Endothelial cell (in vitro differentiated cells): ENCODE measurements at places on chromosomes 11 and 22.

DNA sequence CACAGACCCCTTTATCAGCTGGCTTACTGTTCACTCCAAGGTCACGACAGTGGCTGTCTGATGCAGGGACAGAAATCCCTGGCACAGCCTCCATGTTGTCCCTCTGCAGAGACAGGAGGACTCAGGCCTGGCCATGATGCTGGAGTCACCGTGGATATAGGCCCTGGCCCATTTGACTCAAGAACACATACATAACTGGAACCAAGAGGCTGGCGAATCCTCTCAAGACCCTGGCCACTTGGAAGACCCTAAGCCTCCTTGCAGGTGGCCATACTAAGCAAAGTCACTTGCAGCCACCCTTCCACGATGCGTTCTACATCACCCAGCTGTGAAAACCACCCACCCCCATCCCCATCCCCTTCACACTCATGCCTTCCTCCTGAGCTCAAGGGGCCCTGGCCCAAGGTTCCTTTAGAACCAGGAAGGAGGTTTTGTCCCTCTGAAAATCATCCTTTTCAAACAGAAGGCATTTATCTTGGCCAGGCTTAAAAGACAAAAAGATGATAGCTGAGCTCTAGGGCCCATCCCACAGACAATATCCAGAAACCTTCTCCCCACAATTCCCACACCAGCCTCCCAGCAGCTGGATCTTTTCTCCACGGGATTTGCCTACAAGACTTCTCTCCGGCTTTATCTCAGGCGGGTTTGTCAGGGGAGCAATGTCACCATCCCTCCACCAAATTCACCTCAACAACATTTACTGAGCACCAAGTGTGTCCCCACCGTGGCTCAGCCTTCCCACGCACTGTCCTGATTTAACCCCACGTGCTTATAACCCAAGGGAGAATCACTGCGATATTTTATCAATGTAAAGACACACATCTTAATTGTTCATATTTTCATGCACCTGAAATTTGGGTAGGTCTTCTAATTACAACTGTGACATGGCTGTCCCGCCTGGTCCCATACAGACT, 123.4 kb upstream of the SERPIND1 start:
- peaks cover 4% of the 10 kb centered on the region for H3K36me3 ChIP-seq
- H3K4me1 ChIP-seq, result peaks cover 7% of the 10 kb centered on the region
- peak overlapping the region; percentile 5 for H3K4me3 ChIP-seq
- no peak overlapping the region for H3K27ac ChIP-seq

GRCh38 chr22:31100762-31101525, 6.4 kb downstream of the SELENOM start:
- no peak overlapping the region for H3K27ac ChIP-seq
- peak overlapping the region; percentile 37 for H3K4me3 ChIP-seq
- peaks cover 49% of the 10 kb centered on the region for H3K36me3 ChIP-seq
- H3K4me1 ChIP-seq, result peaks cover 36% of the 10 kb centered on the region

GRCh38 chr11:111347002-111347722, 31.9 kb downstream of the POU2AF1 start:
- no peak overlapping the region for H3K4me3 ChIP-seq
- H3K36me3 ChIP-seq, result no peaks in the 10 kb centered on the region
- no peak for DNase-seq
- no peaks in the 10 kb centered on the region for H3K4me1 ChIP-seq
- no peaks in the 10 kb centered on the region for H3K27me3 ChIP-seq

GRCh38 chr11:14075118-14076078, 112.9 kb downstream of the SPON1 start:
- peaks cover 38% of the 10 kb centered on the region for H3K4me1 ChIP-seq
- H3K4me3 ChIP-seq, result no peak overlapping the region
- no peak for DNase-seq
- H3K27ac ChIP-seq, result no peak overlapping the region
- peaks cover 4% of the 10 kb centered on the region for H3K36me3 ChIP-seq

GRCh38 chr22:39290724-39291161, 28.7 kb downstream of the RPL3 start:
- no peak overlapping the region for H3K4me3 ChIP-seq
- no peak for DNase-seq
- H3K27ac ChIP-seq, result no peak overlapping the region
- peaks cover 13% of the 10 kb centered on the region for H3K4me1 ChIP-seq

DNA sequence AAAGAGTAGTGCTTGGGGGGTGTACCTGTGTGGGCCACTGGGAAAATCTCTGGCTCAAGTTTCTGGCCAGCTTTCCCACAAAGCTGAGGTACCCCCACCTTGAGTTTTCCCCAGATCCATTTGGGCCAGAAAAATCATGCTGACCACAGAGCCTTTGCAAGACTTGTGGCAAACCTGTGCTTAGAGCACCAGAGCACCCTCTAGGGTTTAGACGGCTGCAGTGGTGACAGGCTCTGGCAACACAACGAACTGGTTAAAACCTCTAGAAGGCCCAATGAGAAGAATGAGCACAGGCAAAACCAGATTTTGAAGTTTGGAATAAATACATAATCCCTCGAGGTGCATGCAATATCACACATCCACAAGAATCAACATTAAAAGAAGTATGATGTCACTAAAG, 290.7 kb upstream of the FOLH1 start:
- H3K4me1 ChIP-seq, result no peaks in the 10 kb centered on the region
- peaks cover 2% of the 10 kb centered on the region for H3K27me3 ChIP-seq
- no peak for DNase-seq
- no peaks in the 10 kb centered on the region for H3K36me3 ChIP-seq
- no peak overlapping the region for H3K27ac ChIP-seq

DNA sequence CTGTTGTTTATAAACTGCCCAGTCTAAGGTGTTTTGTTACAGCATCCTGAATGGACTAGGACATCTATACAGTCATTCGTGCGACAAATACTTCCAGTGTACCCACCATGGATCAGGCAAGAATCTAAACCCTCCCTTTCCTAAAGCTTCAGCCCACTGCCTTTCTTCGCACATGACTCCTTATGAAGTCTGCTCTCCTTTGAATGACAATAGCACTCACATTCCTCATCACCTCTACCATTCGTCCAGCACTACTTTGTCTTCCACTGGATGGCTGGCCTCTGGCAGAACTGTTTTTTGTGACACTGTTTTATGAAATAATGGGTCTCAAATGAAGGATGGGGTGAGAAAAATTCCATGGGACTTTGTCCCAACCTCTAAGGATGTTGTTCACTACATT, 89.8 kb upstream of the LIN7C start:
- H3K4me3 ChIP-seq, result no peak overlapping the region
- no peak for DNase-seq
- no peaks in the 10 kb centered on the region for H3K36me3 ChIP-seq

GRCh38 chr11:130854483-130854882, 61.8 kb downstream of the SNX19 start:
- H3K27ac ChIP-seq, result no peak overlapping the region
- no peak for DNase-seq
- H3K27me3 ChIP-seq, result peaks cover 2% of the 10 kb centered on the region

GRCh38 chr11:46332093-46332567, 15.1 kb upstream of the DGKZ start:
- peaks cover 20% of the 10 kb centered on the region for H3K27me3 ChIP-seq
- H3K27ac ChIP-seq, result peak overlapping the region; percentile 9
- H3K4me1 ChIP-seq, result peaks cover 30% of the 10 kb centered on the region
- no peak for DNase-seq
- H3K4me3 ChIP-seq, result peak overlapping the region; percentile 43

- H3K36me3 ChIP-seq, result no peaks in the 10 kb centered on the region
- no peaks in the 10 kb centered on the region for H3K27me3 ChIP-seq
- no peak overlapping the region for H3K4me3 ChIP-seq
- H3K4me1 ChIP-seq, result no peaks in the 10 kb centered on the region
- H3K27ac ChIP-seq, result no peak overlapping the region
Observed at GRCh38 chr11:79054636-79055035, 386.2 kb downstream of the TENM4 start.

DNA sequence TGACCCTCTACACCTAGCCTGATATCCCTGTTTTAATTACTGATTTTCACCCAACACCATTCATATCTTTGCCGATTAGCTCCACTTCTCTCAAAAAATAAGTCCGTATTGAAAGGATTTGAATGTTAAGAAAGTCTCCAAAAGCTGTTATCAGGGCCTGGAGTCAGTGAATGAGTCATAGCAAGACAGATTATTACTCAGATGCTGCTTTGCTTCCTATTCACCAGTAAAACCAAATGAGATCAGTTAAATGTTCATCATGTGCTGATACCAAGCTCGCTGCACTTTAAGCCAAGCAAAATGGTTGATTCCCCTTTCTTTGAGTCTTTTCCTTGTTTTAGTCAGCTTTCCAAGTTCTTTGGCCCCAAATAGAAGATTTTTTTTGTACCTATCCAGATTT, 228.4 kb downstream of the FAT3 start:
- no peaks in the 10 kb centered on the region for H3K27me3 ChIP-seq
- H3K4me3 ChIP-seq, result no peak overlapping the region
- H3K27ac ChIP-seq, result no peak overlapping the region
- no peak for DNase-seq

GRCh38 chr11:99522467-99523173, 501.9 kb downstream of the CNTN5 start:
- H3K4me1 ChIP-seq, result no peaks in the 10 kb centered on the region
- no peaks in the 10 kb centered on the region for H3K36me3 ChIP-seq
- H3K27ac ChIP-seq, result no peak overlapping the region
- H3K4me3 ChIP-seq, result no peak overlapping the region
- no peak for DNase-seq
- peaks cover under 1% of the 10 kb centered on the region for H3K27me3 ChIP-seq

DNA sequence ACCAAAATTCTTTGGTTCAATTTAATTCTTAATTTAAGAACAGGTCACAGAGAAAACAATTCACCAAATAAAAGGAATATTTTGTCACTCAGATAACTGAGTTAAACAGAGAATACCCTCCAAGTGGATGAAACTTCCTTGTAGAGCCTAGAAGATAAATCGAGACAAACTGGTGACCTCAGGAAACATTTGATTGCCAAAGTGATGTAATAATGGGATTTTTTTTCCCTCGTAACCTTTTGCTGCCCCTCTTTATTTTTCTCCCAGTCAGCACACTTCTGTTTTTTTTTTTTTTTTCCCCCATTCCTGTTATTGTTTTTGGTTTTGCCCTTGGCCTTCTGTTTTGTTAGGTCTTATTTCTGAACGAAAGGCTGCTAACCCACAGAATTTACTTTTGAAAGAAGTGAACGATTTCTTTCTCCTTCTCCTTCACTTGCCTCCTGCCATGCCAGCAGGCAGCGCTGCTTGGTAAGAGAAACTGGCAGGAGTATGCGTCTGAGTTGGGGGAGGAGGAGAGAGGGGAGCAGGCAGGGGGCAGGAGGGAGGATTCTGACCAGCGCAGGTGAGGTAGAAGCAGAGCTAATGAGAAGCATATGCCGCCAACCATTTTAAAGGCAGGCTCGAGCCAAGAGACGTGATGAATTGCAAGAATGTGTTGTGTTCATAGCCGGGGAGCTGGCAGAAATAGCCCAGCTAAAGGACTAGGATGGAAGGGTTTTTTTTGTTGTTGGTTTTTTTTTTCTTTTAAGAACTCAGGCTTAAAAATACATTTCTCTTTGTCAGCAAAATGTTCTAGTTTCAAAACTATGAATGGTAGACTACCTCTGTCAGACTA, 121.9 kb upstream of the MTMR2 start:
- peak overlapping the region; percentile 68 for H3K27ac ChIP-seq
- DNase-seq, result peak; percentile 8
- H3K36me3 ChIP-seq, result no peaks in the 10 kb centered on the region
- H3K4me3 ChIP-seq, result no peak overlapping the region

GRCh38 chr22:39092111-39092862, 4.8 kb upstream of the APOBEC3H start:
- H3K27me3 ChIP-seq, result peaks cover 8% of the 10 kb centered on the region
- no peak for DNase-seq
- no peaks in the 10 kb centered on the region for H3K36me3 ChIP-seq
- H3K4me3 ChIP-seq, result no peak overlapping the region

DNA sequence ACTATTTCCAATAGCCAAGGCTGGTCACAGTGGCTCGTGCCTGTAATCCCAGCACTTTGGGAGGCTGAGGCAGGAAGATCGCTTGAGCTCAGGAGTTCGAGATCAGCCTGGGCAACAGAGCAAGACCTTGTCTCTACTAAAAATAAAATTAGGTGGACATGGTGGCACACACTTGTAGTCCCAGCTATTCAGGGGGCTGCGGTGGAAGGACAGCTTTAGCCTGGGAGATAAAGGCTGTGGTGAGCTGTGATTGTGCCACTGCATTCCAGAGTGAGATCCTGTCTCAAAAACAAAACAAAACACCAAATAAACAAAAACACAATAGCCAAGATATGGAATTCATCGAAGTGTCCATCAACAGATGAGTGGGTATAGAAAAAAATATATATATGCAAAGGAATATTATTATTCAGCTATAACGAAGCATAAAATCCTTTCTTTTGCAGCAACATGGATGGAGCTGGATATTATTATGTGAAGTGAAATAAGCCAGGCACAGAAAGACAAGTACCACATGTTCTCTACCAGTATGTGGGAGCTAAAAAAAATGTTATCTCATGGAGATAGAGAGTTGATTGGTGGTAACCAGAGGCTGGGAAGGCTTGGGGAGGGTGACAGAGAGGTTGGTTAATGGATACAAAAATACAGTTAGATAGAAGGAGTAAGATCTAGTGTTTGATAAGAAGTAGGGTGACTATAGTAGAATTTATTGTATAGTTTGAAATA, 22.6 kb upstream of the DLAT start:
- peaks cover 7% of the 10 kb centered on the region for H3K36me3 ChIP-seq
- no peaks in the 10 kb centered on the region for H3K4me1 ChIP-seq
- no peak overlapping the region for H3K4me3 ChIP-seq
- no peak overlapping the region for H3K27ac ChIP-seq

- H3K27me3 ChIP-seq, result peaks cover 2% of the 10 kb centered on the region
- peaks cover 31% of the 10 kb centered on the region for H3K4me1 ChIP-seq
- no peaks in the 10 kb centered on the region for H3K36me3 ChIP-seq
- no peak for DNase-seq
- no peak overlapping the region for H3K27ac ChIP-seq
- H3K4me3 ChIP-seq, result no peak overlapping the region
Observed at GRCh38 chr11:79794484-79795393, 353.9 kb upstream of the TENM4 start.

DNA sequence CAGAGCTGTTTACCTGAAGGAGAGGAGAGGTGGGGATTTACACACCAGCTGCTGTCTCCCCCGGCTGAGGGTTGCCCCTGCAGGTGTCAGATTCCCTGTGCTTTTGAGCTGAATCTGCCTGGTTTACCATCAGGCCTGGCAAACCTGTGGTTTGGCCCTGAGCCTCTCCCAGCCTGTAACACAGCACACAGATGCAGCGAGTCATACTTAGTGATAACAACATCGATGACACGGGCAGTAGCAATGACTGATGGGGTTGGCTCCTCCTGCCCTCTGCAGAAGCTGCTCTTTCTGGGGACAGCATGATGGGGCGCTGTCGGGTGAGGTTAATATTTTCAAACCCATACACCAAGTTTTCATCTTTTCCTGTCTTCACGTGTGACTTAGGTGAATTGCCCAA, 380.0 kb upstream of the B3GAT1 start:
- H3K36me3 ChIP-seq, result no peaks in the 10 kb centered on the region
- H3K27me3 ChIP-seq, result peaks cover 1% of the 10 kb centered on the region
- H3K4me1 ChIP-seq, result no peaks in the 10 kb centered on the region
- H3K4me3 ChIP-seq, result no peak overlapping the region
- DNase-seq, result no peak

GRCh38 chr11:133694701-133695100, 150.6 kb downstream of the SPATA19 start:
- no peaks in the 10 kb centered on the region for H3K4me1 ChIP-seq
- no peak overlapping the region for H3K4me3 ChIP-seq
- H3K27ac ChIP-seq, result no peak overlapping the region
- DNase-seq, result no peak
- H3K36me3 ChIP-seq, result no peaks in the 10 kb centered on the region
